Amniotic stem cell (primary cell): ENCODE measurements at places on chromosomes 6 and 20.

DNA sequence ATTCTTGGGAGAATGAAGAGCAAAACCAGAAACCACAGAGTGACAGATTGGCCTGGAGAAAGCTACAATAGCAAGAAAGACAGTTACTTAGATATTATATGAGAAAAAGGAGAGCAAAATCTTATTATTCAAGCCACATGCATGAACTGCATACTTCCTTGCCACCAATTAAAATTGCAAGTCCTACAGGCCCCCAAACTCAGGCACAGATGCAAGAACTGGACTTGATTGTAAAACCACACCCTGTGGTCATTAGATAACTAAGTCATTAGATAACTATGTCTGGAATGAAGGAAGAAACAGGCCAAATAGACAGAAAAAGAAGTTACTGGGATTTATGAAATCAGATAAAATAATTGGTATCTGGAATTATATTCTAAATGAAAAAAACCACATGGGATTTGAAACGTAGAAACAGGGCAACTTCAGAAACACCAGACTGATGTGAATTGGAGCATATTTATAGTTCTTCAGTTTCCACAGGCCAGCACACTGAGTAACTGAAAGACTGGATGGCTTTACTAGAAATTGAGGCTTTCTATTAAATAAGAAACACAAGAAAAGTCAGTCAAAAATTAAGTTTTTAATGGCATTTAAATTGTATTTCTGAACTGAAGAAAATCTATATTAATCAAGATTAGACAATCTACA, 49.4 kb upstream of the CARMIL1 start:
- DNase-seq: peak; percentile 31

- DNase-seq: no peak
Measured at GRCh38 chr6:2643935-2644539, 106.7 kb downstream of the MYLK4 start.

- no peak for DNase-seq
Measured at GRCh38 chr6:61809004-61809595, 476.9 kb downstream of the KHDRBS2 start.

DNA sequence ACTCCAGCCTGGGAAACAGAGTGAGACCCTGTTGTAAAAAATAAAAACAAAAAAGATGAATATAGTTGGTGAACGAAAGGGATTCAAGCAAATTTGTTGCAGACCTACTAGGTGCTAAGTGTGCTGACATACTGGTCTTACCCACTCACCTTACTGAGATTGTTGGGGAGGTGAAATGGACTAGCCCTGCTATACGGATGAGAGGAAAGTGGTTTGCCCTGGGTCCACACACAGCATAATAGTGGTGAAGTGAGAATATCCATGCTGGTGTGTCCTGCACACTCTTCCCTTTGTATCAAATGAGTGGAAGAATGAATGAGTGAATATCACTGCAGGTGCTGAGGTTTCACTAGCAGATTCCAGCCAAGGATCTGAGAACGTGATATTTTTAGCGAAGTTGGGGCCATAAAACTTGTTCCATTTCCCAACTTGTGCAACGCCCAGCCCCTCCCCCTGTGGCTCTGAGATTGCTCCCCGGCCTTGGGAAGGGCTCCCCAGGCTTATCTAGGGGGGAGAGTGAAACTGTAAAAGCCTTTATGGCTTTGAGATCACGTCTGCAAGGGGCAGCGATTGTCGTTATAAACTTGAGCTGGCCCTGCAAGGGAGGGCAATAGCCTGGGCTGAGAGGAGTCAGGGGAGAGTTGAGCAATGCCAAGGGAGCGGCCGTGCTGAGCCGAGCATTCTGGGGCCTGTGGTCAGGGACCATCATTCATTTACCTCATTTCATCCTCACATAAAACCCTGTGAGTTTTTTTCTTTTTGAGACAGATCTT, 33.2 kb upstream of the TTPAL start:
- DNase-seq: no peak

- no peak for DNase-seq
Measured at GRCh38 chr6:36662827-36663256, 15.7 kb upstream of the CDKN1A start.

DNA sequence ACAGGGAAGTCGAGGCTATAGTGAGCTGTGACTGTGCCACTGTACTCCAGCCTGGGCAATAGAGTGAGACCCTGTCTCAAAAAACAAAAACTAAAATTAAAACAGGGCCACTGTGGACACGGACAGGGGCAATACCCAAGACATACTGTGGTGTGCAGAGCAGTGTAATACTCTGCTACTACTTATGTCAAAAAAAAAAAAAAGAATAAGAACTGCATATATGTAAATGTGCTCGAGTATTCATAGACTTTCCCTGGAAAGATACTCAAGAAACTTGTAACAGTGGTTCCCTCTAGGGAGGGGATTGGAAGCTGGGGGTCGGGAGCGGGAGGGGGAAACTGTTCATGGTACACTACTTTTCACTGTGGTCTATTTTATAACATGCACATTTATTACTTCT, 15.9 kb downstream of the SPDEF start:
- DNase-seq: no peak

- peak; percentile 97 for DNase-seq
Measured at GRCh38 chr6:33711140-33712129, at the start of gene UQCC2. TSS of gene UQCC2 (minus strand) at chr6:33711700. CDS start at chr6:33711686, 14 bp downstream.

DNA sequence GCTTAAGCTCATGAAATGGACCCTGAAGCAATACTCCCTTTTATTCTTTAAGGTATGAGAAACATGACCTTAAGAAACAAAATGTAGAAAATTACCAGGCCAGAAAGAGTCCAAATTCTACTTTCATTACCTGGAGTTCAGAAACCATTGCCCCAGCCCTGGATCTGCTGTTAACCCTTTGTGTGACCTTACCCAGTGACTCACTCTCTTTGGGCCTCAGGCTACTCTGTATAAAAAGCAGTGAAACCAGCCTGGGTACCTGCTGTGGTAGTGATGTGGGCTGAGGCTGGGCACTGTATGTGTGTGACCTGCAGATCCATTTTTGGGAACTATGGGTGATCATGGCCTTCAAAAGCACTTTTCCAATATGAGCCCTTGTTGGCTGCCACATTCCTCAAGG, 47.2 kb downstream of the SLC9A8 start:
- no peak for DNase-seq
